AG08396 (cell line): ENCODE measurements at places on chromosomes 5 and 9.

DNA sequence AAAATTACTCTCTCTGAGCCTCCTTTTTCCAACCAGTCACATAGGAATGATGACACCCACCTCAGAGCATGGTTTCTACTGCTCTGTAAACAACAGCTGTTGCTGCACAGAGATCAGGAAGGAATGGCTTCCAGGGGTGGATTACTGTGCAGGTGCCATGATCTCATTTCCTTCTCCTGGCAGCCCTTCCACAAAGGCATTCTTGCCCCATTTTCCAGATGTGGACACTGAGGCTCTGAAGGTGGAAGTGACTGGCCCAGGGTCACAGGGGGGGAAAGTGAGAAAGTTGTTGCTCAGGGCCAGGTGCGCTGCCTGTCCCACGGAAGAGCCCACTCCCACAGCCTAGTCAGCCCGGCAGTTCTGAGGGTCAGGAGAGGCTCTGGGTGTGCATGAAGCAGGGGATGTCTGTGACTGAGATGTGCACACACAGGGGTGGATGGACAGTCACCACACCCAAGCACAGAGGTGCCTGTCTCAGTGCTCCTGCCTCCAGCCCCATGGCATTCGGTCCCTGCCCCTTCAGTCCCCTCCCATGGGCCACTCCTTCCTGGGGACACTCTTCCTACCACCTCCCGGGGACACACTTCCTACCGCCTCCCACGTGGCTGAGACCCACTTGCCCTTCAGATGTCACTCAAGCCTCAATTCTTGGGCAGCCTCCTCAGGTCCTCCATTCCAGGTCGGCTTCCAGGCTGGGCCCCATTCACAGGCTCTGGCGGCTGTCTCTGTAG lies 17.0 kb downstream of the FGFR4 start:
- no peak for DNase-seq

DNA sequence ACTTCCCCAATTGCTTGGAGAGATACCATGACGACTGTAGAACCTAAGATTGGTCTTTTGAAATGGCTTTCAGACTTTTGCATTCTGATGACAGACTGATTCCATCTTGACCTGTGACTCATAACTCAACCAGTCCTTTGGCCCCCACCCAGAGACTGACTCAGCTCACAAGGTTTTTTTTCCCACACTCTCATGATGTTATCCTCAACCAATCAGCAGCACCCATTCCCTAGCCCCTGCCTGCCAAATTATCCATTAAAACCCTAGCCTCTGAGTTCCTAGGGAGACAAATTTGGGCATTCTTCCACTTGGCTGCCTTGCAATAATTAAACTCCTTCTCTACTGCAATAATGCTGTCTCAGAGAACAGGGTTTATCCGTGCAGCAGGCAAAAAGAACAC lies 1263.3 kb upstream of the CDH9 start:
- DNase-seq, result no peak

DNA sequence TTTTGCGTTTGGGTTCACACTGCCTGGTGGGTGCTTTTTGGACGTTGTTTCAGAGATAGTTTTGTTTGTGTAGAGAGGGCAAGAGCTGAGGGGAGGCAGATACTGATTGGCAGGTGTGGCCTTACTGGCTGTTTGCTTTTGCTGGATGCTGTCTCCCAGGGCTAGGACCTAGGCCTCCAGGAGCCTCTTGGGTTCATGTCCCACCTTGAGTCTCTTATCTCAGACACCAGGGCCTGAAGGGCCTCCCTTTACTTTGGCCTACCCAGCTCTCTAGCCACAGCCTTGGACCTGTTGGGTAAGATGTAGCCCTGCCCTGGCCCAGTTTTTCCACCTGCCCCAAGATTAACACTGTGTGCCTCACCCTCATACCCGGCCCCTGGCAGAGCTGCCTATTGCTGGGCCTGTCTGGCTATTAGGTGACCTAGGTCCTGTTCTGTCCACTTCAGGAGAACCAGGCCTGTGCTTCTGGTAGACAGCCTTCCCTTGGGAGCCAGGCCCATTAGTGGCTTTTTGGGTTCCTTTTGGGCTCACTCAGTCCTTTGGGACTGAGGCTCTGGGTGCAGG lies 13.4 kb downstream of the PTPA start:
- DNase-seq, result no peak

GRCh38 chr5:123482258-123482657 lies 29.7 kb upstream of the CSNK1G3 start:
- no peak for DNase-seq

DNA sequence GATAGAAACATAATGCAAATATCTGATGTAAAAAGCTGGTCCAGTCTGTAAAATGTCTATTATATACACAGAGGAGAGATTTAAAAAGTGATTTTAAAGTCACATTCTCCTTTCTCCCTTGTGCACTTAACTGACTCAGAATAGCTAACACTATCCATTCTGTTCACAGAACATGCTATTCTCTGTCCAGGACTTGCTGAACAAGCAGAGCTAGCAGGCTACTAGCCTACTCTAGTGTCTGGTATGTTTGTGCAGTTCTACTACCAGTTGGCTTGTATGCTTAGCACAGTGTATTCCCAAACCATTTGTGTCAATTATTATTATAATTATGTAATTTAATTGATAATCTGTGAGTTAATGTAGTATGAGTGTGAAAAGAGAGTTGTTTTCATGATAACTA lies 161.7 kb upstream of the NUDT12 start:
- DNase-seq, result no peak

GRCh38 chr5:53183880-53184279 lies 74.3 kb upstream of the MOCS2 start:
- no peak for DNase-seq
